ENCODE measurements at places on chromosomes 1 and 21.
A peak's percentile ranks its signal among the peaks of the same experiment; 100 is the strongest.

DNA sequence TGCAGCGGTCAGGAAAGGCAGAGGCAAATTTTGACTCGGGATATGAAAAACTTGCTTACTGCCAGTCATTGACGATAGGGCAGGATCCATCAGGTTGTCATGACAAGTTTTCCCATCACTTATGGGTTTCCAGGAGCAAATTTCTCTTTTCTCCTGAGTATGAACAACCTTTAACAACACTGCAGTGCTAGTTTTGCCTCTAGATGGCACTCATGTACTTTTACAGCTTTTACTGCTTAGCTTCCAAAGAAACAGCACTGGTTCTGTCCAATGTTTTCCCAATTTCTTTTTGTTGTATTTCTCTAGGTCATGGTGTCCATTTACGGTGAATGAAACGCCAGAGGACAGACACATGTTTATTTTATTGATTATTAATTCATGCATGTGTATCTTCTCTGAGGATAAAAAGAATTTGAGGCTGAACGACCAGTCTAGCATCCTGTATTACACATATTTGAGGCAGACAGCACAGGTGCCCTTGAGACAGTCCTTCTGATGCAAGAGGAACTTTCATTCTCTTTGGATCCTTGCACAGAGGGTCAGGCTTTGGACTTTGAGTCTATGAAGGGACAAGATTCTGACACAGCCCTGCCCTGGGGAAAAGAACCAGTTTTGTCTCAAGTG is 112.3 kb upstream of the TRABD2B start:
- peak; percentile 44 for DNase-seq

- no peak for DNase-seq
Measured at GRCh38 chr1:179677882-179678281, 65.2 kb upstream of the FAM163A start.

DNA sequence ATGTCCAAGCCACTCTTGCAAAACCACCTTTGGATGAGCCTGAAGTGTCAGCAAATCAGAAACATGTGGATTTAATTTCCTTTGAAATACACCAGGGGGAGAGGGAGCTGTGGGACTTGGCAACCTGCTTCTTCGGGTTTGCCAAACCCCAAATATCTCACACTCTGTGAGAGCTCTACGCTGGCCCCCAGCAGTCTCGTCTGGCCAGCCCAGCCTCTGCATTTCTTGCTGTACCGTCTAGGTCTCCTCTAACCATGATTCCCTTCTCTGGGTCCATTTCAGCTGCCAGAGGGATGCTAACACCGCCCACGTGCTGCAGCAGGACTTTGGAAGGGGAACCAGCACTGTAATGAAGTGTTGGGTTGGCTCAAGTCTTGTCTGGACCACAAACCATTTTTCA is 114.6 kb downstream of the MRPS6 start:
- no peak for DNase-seq

- no peak for DNase-seq
Measured at GRCh38 chr1:63984930-63985290, 211.1 kb downstream of the ROR1 start.

- DNase-seq: no peak
Measured at GRCh38 chr21:17119466-17120297, 393.2 kb upstream of the CXADR start.

DNA sequence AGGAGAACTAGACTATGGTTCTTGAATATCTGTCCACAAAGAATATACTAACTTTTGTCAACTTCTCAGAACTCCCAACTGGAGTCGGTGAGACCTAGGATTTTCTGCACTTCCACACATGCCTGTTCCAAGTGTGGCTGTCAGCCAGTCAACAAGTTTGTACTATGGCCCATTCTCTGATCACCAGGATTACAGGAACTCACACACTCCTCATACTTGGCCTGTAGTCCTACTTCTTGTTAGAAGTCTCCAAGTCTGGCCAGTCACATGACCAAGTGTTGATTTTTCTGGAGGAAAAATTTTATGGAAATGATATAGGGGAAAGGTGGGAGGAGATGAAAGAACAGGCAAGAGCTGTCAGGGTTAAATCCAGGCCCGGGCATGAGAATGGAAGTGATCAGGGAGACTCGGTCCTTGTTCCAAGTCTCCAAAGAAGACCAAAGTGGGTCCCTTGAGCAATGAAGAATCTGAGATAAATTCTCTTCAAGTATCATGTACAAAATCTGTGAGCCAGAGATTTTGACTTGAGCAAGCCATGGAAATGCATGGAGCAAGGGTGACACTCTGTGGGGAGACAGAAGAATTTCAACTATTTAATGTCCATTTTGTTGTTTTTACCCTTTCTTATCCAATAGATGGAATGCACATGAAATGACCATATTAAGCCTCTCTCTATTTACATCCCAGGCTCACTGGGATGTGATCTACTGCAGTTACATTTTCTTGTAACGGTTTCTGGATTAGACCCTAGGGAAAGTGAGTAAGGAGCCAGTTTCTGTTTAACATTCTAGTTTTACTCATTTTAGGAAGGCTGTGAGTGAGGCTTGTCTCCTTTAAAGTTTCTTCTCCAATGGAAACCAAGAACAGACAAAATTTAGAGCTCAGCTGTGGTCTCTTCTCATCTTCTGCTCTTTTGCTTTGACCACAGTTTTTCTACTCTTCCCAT is 320.9 kb downstream of the ASTN1 start:
- DNase-seq: peak; percentile 36

DNA sequence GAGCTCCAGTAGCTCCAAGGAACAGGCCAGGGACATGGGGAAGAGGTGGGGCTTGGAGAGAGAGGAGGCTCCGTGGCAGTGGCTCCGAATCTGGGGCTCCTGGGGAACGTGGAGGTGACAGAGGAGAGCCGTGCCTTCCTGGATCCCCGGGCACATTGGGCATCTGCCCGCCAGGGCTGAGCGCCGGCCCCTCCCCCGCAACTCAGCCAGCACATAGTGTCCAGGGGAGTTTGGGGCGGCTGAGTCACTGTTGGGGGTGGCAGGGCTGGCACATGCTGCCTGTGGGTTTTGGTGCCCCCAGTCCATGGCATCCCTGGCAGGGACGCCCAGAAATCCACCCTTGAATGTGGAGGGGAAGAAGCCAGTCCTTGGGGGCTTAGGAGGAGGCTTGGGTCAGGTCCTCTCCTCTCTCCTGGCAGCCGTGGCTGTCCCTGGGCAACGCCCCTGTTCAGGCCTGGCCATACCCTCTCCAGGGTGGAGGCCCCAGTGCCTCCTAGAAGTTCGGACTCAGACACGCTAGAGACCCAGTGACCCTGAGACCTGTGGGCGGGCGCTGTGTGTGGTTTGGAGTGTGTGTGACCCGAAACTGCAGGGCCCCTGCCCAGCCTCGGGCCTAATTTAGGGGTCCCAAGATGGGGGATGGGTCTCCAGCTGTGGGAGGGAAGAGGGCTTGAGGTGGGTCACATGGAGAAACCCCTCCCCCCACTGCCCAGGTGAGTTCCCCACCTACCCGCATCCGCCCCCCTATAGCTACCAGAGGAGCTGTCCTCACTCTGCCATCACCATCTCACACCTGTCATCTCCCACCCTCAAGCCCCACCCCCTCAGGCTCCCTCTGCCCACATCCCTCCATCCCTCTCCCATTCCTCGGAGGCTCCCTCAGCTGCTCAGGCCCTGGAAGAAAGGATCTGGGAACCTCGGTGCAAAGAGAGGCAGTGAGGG is 1.6 kb downstream of the HSPB7 start:
- DNase-seq: no peak

- no peak for DNase-seq
Measured at GRCh38 chr1:160005070-160005469, 26.7 kb downstream of the PIGM start.

- no peak for DNase-seq
Measured at GRCh38 chr1:218809061-218809460, 364.6 kb upstream of the LYPLAL1 start.

GRCh38 chr1:117610036-117610435 is 4.2 kb downstream of the TENT5C start:
- no peak for DNase-seq

DNA sequence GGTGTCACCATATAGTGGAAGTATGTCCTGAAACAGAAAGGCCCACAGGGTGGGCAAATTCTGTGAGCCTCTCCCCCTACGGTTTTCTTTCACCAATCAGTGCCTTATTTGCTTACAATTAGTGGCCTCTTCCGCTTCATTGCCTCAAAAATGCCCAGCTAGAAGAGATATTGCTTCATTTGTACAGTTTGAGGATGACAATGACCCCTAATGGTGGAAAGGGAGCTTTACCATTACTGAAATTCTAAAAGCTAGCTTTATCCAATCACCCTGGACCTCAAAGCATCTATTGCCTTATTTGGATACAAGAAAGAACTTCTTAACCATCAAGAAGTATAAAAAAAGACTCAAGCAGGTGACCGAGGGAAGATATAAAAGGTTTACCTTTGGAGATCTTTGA is 49.6 kb downstream of the LRRC71 start:
- DNase-seq: no peak

DNA sequence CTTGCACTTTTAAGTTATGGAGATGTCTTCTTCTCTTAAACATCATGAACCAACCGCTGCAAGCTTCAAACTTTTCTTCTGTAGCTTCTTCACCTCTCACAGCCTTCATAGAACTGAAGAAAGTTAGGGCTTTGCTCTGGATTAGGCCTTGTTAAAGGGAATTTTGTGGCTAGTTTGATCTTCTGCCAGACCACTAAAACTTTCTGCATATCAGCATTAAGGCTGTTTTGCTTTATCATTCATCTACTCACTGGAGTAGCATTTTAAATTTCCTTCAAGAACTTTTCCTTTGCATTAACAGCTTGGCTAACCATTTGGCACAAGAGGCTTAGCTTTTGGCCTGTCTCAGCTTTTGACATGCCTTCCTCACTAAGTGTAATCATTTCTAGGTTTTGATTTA is 43.0 kb upstream of the RGL1 start:
- no peak for DNase-seq

DNA sequence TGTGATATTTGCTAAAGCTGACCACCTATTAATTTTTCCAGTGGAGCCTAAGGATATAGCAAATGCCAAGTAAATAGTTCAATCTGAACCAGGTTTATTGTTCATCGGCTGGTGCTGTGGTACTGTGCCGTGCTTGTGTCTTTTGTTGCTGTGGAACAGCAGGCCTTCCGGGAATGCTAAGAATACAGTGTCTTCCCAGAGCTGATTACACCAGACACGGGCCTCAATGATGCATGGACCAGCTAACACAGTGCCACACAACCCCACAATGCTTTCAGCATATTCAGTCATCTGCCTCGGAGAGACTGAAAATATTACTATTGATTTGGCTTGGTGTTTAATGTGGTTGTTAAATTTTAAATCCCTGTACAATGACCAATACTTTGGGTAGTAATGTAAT is 415.4 kb downstream of the PTBP2 start:
- no peak for DNase-seq

- no peak for DNase-seq
Measured at GRCh38 chr1:92832537-92833114, 786 bp downstream of the RPL5 start.

- no peak for DNase-seq
Measured at GRCh38 chr1:42689912-42690311, 7.7 kb downstream of the YBX1 start.

GRCh38 chr1:172405912-172406311 is 14.6 kb upstream of the C1orf105 start:
- DNase-seq: no peak

Data from NCI-H460 (cell line).